ENCODE measurements at places on chromosomes 13 and 19.

DNA sequence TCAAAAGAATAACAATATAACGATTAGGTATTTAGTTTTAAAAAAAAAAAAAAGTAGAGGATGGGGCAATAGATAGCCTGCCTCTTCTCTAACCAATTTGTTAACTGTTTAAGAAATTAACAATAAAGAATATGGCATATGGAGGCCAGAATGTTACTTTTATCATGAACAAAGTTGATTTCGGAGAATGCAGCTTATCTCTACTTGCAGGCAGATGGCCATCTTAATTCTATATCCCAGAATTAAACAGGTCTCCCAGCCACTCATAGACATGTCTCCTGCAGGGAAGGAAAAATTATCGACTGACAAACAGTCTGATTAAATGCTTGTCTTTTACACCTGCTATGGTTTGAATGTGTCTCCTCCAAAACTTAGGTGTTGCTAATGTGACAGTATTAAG is 96.6 kb downstream of the SLC25A15 start:
- DNase-seq, result no peak

DNA sequence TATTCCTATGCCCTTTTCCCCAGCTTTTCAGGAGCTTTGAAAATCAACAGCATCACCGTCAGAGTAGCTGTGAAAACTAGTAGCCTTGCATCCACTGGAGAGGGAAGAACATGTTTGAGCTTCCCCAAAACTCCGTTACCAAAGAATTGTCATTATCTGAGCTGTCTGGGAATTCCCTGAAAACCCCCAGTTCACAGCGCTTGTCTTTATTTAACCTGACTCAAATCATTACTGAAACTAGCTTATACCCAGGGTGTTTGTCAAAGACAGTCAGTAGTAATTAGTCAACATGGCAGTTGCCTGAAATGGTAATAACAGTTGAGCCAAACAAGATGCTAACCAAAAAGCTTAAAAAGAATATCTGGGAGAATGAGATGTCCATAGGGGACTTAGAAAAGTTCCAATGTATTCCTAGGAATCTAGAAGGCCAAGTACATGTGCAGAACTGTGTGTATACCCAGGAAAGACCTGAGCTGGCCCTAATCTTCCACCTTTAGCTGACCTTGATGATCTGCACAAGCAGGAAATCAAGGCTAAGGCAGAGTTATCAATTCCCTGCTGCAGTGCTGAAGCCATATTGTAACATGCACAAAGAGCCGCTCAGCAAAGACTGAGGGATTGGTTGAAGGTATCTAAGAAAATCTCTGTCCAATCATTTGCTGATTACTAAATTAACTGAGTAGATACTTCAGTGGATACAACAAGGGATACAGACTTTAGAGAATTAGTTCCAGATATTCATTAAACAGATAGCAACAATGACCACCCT is 130.8 kb downstream of the KL start:
- no peak for DNase-seq

- no peak for DNase-seq
Observed at GRCh38 chr13:97976610-97977521, 23.4 kb downstream of the IPO5 start.

DNA sequence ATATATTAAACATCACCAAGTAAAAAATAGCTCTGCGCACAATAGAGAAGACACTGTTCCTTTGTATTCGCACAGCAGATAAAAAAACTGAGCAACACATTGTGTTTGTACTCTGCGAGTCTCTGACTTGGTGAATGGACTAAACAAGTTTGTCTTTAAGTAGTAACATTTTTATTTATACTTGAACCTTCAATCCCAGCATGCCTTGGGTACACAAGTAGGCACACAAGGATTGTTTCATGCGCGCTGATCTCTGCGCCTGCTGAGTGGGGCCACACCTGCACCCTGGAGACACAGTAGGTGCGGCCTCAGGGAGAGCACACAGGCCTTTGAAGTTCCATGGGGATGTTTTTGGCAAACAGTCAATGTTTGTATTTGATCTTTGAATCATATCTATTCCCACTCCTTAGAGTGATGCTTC is 318.9 kb downstream of the MYO16 start:
- DNase-seq, result no peak

GRCh38 chr13:86760620-86761019 is 910.6 kb upstream of the SLITRK5 start:
- DNase-seq, result no peak

GRCh38 chr13:39578821-39579291 is 24.1 kb downstream of the LHFPL6 start:
- no peak for DNase-seq

Measured in HS-5 (cell line).